ENCODE measurements at places on chromosomes 3 and 15.

DNA sequence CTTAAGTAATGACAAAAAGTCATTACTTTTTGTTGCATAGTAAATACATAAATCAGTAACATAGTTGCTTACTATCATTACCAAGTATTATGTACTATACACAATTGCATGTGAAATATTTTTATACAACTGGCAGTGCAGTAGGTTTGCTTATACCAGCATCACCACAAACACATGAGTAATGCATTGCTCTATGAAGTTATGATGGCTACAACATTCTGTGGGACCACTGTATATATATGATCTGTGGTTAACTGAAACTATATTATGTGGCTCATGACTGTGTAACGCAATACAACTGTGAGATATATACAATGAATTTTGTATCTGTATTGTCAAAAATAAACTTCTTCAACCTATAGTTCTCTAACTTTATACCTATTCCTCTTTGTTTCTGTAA is 113.7 kb upstream of the RBMS3 start:
- no peak for DNase-seq

DNA sequence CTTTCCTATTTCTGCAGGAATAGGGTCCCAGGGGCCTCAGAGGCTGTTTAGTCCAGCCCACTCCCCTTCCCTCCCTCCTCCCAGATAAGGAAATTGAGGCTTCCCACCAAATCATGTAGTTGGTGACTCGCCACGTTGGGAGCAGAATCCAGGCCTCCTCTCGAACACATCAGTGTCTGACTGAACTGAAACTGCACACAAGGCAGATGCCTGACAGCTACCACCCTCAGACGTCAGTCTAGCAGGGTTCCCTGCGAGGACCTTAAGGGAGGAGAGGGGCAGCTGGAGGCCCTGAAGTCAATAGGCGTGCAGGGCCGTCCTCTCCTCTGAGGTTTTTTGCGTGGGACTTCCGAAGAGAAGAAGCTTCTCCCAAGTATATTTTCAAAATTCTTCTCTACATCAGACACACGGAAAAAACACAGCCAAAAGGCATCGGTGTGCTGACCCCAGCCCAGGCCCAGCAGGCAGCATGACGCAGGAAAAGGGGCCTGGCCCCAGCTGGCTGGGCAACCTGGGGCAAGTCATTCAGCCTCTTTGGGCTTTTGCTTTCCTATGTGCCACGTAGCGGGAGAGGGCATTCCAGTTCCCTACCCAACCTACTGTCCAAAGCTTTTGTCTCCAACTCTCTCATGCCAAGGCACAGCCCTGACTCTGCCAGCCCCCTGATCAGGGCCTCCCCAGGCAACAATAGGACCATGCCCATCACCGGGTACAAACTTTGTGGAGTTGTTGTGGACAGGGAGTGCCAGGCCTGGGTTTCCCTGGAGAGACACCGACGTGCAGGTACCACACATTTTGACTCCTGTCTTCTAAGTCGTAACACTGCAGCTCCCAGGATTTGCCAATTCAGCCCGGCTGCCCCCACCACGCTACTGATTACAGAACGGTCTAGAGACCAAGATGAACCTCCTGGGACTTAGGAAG is 283.1 kb downstream of the XXYLT1 start:
- DNase-seq: no peak

GRCh38 chr15:64865126-64865997 is 23.6 kb downstream of the PLEKHO2 start:
- no peak for DNase-seq

- DNase-seq: no peak
Measured at GRCh38 chr3:5226783-5227182, 39.3 kb downstream of the EDEM1 start.

GRCh38 chr3:77506384-77506783 is 466.5 kb downstream of the ROBO2 start:
- DNase-seq: no peak

DNA sequence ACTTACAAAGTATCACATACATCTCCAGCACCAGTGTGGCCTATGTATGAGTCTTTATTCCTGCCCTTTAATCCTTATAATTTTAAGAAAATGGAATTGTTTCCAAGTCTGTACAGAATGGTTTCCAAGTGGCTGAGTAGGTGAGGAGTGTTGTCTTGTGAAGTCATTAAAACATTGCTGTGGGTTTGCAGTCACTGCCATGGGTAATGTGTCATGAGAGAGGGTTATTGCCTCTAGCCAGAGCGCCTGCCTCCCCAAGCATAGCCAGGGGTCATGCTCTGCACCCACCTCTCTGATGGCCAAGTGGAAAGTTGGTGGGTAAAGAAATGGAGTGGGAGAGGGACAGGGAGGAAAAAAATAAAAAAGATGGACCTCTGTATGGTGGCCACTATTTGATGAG is 25.3 kb downstream of the TRAK1 start:
- no peak for DNase-seq

DNA sequence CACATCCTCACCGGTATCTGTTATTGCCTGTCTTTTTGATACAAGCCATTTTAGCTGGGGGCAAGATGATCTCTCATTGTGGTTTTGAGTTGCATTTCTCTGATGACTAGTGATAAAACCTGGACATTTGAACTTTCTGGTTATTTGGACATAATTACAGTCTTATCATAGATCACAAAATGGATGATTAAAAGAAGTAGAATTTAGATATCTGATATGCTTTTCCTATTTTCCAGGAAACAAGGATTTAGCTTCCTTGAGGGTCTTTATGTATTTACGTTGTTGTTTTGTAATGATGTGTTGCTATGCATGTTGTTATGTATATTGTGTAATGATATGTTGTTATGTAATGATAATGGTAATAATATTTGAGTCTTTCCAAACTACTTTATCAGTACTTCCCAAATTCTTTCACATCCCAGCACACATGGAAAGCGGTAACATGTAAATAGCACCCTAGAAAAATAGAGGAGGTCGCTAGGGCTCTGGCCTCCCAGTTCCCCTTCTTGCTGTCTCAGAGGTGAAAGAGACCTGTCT is 53.8 kb downstream of the GJD2 start:
- no peak for DNase-seq

- DNase-seq: no peak
Measured at GRCh38 chr3:152211655-152212054, 57.1 kb upstream of the MBNL1 start.

GRCh38 chr3:128217702-128218547 is 64.6 kb downstream of the EEFSEC start:
- DNase-seq: no peak

GRCh38 chr3:189947948-189948723 is 172.6 kb downstream of the P3H2 start:
- no peak for DNase-seq

DNA sequence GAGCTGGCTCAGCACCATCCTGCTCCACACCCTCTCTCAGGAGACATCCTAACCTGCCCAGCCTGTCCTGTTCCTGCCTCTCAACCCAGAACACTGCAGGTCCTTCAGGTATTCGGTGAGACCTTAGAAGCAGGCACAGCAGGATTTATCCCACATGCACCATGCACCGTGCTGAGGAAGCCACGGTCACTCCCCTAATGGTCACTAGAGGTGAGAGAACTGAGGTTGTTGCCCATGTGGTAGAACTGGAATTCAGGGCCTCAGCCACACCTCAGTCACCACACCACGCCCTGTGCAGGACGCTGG is 36.9 kb downstream of the APBA2 start:
- DNase-seq: no peak

DNA sequence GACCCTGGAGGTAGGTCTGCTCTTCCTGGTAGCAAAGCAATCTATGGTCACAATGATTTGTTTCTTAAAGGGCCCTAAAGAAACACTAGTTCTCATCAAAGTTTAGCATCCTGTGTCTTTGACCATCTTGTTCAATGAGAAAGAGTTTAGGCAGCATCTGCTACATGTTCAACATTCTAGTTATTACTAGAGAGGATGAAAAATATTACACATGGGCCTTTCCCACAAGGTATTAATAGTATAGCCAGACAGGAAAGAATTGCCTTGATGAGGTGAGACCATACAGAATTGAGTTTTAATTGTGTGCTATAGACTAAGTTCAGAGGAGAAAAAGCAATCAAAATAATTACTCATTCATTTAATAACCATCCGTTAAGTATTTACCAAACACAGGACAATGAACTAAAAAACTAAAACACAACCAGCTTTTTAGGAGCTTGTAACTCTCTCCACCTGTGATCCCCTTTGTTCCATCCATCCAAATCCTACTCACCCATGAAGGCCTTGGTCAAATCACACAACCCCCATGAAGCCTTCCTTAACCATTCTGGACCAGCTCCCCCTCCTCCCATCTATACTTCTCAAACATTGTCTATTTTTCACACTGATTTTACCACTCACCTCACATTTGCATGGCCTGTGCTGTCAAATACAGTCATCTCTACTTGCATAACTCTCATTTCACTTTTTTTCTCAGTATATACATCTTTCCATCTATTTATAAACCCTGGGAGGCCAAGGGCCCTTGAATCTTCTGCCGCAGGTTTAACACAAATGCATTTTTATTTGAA is 122.9 kb downstream of the RORA start:
- DNase-seq: no peak

GRCh38 chr3:129278966-129279906 is 566 bp downstream of the HMCES start:
- DNase-seq: peak; percentile 34

GRCh38 chr15:99677540-99678134 is 55.6 kb downstream of the LYSMD4 start:
- no peak for DNase-seq

GRCh38 chr3:53750253-53751210 is 95.7 kb downstream of the CHDH start:
- peak; percentile 5 for DNase-seq

DNA sequence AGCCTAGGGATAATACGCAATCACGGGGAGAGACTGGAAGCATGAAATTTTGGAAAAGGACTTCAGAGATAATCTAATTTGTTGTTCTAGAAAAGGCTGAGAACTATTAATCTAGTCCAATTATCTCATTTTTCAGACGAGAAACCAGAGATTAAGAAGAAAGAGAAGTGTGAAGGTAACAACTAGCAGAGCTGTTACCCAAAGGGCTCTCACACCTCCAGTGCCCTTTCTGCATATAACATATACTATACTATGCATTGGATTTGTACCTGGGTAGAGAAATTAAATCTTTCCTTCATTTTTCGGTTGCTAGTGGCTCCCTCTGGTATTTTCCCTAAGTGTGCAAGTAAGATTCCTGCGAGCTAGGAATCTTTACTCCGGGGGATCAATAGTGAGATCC is 13.4 kb upstream of the TM4SF19 start:
- DNase-seq: no peak

DNA sequence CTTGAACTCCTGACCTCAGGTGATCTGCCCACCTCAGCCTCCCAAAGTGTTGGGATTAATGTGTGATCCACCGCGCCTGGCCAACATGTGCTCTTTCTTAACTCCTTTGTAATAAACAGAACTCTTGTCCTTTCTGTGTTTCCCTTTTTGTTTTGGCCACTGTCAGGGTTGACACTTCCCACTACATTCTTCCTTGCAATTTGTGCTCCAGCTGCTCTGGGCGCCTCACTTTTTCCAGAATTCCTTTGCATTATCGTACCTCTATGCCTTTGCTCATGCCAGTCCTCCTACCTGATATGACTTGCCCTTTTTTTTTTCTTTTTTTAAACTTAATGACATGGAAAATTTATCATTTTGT is 38.8 kb upstream of the SMAD3 start:
- no peak for DNase-seq

DNA sequence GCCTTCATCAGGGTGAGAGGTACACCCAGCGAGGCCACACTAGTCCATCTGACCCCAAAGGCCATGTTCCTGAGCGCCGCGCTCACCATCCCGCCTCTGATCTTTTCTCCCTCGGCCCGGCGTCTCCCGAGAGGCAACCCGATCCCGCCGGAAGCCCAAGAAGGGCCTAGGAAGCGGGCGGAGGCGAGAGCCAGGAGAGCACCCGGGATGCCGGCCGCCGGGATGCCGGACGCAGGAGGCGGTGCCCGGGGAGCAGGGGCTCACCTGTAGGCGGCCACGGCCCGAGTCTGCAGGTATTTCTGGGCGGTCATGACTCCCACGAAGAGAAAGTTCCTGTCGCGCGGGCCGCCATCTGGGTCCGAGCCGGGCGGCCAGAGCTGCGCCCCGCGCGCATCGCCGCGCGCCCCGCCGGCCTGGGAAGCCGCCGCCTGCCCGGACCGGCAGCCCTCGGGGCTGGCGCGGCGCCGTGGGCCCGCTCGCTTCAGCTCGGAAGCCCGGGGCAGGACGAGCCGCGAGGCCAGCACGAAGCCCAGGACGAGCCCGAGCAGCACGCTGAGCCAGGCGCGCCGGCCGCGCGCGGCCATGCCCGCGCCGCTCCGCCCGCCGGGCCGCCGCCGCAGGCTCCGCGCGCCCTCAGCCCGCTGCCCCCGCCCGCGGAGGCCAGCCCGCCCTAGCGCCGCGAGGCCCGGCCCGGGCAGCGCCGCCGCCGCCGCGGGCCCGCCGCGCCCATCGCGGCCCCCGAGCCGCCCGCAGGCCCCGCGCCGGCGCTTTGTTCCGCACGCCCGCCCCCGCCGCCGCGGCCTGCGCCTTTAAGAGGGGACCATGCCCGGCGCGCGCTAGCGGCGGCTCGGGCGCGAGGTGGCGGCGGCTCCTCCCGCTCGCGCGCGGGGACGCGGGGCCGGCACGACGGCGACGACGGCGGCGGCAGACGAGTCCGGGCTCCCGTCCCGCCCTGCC is 697 bp downstream of the CHSY1 start:
- DNase-seq: peak; percentile 19

DNA sequence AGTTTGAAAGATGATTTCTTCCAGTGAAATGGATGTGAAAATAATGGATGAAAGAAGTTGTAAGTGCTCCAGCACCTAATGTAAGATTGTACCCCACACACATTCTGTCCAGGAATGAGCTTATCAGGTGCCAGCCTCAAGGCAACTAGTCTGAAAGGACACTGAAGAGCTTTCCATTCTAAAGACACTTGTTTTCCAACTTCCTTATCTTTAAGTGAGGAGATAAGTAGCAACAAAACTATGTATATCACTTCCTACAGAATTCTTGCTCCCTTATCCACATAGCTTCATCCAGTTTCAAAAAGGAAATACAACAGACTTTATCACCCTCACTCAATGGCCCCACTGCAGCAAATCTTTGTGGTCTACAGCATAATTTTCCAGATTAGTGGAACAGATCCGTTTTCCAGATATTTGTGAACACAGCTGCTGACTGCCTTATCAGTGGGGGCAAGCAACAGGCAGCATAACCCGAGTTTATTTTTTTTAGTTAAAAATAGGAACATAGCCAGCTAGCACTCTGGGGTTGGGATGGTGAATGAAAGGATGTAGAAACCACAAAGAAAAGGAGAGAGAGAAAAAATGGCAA is 60.6 kb downstream of the CD200R1L start:
- DNase-seq: no peak

- DNase-seq: no peak
Measured at GRCh38 chr3:15113884-15114283, 14.9 kb upstream of the RBSN start.
